Right lung (tissue), 10 donors: ENCODE measurements at places on chromosomes 16 and 17.

- DNase-seq, result no peak
These were observed 12.5 kb downstream of the ADCY9 start for GRCh38 chr16:4103745-4104144.

- DNase-seq, result no peak
These were observed 4.9 kb downstream of the CDH11 start for GRCh38 chr16:65116818-65117430.

DNA sequence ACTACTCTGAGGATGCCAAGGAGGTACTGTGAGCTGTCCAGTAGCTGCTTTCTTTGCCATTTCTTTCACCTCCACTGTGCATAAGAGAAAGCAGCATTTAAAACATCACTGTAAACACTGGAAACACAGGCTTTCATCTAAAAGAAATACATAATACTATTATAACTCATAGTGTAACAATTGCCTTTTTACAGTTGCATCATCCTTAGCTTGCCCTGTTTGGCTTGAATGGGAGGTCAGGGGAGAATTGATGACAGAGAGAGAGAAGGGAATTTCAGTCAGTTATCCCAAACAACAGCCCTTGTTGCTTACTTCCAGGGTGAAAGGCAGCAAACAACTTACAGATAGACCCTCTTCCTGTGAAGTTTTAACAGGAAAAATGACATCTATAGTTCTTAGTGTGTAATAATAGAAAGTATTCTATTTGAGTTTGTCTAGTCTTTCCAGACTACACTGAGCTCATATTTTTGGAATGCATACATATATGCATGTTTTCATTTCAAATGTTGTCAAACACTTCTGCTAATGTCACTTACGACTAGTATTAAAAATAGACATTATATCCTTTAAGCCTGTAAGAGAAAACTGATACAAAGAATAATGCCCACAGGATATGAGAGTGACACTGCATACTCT lies 71.7 kb upstream of the MTMR4 start:
- no peak for DNase-seq

DNA sequence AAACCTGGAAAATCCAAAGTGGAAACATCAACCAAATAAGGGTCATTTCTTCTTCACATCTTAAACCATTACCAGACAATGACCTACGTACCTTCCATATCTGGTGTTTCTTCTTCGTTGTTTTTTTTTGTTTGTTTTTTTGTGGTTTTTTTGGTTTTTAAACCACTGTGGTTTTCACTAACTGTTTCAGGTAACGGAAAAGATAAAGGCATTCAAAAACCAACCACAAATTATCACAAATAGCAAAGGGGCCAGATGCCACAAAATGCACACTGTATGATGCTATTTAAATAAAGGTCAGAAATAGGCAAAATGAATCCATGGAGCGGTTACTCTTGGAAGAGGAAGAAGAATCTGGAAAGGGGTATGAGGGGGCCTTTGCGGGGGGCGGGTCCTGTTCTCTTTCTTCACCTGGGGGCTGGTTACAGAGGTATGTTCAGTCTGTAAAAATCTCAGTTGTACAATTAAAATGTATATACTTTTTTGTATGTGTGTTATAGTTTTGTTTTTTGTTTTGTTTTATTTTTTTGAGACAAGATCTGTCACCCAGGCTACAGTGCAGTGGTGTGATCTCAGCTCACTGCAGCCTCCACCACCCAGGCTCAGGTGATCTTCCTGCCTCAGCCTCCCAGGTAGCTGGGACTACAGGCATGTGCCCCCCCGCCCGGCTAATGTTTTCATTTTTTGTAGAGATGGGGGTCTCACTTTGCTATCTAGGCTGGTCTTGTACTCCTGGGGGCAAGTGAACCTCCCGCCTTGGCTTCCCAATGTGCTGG lies 29.6 kb downstream of the LITAF start:
- no peak for DNase-seq

DNA sequence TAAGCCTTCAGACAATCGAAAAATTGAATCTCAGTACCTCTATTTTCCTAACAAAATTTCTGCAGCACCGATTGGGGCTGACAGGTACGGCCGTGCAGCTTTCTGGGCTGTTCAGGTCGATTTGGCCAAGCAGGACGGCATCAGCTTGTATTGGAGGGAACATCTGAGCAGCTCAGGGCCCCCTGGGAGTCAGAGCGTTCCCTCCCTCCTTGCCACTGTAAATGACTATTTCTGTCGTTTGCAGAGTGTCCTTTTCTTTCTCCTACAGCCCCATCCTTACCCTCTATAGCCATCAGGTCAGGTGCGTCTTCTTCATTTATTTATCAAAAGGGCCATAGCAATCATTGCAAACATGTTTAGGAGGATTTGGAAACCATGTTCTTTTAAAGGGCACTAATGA lies 731.1 kb downstream of the WWOX start:
- no peak for DNase-seq
